ENCODE measurements at places on chromosomes 1 and 21. TPM values are rescaled to one million over a fixed set of nuclear protein-coding genes. Genes with fewer than 3 reads are reported as not detected.

- no peak for DNase-seq
Observed at GRCh38 chr1:91830242-91831131, 55.5 kb downstream of the TGFBR3 start.

DNA sequence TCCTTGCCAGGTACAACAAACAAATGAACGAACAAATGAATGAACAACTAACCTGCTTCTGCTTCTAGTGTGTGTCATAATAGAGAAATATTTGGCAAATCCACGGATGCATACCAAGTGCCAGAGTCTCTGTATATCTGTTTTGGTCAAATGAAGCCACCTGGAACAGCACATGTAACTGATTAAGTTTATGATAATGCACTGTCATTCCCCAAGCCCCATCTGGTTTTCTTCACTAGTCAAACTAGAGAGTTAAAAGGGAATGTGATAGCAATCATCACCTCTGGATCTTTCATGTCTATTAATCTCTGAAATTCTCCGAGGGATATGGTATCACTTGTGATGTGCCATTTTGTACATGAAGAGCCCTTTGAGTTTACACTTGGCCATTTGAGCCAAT, 21.0 kb upstream of the SCAF4 start:
- DNase-seq: no peak

DNA sequence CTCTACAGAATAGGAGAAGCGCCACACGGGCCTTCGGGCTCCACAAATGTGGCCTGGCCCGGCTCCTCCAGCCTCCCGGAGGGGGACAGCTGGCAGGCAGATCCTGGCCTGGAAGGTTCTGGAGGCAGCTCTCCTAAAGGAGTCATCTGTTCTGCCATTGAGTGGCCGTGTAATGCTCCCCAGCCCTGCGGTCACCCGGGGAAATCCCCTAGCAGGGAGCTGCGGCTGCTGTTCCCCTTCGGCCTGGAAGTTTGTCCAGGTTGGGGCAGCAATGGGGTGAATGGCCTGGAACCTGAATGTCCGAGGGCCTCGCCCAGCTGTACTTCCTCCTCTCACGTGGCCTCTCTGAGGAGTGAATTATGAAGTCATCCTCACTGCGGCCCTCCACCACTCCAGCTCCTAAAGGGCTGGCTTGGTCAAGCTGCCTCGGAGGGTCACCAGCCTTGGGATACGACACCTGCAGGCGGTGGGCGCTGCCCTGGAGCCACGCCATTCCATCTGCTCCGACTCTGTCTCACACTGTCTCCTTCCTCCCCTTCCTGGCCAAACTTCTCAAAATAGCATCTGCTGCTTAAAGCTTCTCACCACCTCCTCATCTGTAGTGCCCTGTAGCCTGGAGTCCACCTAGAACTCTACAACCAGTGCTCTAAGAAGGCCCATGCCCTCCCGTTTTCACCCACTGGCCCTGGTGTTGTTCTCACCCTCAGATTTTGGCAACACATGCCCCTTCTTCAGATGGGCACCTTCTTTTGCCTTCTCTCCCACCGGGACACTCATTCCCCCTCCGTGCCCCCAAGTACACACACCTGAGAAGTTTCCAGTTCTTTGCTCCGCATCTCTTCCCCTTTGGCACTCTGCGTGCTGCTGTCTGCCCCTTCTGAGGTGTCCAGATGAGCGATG, 54.4 kb upstream of the TMPRSS2 start:
- DNase-seq: no peak

DNA sequence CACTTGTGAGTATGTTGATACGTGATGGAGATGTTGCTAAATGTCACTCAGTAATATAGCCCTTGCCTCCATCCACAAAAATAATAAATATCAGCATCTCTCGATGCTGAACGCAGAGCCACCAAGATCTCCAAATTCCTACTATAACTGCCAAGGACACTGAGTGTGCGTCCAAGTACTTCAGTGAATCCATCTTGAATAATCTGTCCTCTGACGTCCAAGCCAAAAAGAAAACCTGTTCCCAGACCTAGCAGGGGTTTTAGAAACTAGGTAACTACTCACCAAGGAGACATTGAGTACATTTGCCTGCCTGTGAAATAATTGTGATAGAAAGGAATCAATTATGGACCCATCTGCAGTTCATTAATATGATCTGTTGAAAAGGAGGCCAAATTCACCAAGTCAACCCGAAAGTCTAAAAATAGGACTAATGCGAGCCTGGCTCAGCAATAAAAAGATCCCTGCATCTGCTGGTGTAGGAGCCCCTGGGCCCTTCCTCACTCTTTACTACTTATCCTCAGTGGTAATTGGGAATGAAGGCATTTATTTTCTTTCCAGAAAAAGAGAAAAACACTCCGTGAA, 226.9 kb upstream of the IRF2BP2 start:
- no peak for DNase-seq

GRCh38 chr1:70043804-70044203, 161.6 kb downstream of the LRRC40 start:
- no peak for DNase-seq

- DNase-seq: no peak
Observed at GRCh38 chr1:206050655-206051235, 2.2 kb upstream of the RHEX start.

DNA sequence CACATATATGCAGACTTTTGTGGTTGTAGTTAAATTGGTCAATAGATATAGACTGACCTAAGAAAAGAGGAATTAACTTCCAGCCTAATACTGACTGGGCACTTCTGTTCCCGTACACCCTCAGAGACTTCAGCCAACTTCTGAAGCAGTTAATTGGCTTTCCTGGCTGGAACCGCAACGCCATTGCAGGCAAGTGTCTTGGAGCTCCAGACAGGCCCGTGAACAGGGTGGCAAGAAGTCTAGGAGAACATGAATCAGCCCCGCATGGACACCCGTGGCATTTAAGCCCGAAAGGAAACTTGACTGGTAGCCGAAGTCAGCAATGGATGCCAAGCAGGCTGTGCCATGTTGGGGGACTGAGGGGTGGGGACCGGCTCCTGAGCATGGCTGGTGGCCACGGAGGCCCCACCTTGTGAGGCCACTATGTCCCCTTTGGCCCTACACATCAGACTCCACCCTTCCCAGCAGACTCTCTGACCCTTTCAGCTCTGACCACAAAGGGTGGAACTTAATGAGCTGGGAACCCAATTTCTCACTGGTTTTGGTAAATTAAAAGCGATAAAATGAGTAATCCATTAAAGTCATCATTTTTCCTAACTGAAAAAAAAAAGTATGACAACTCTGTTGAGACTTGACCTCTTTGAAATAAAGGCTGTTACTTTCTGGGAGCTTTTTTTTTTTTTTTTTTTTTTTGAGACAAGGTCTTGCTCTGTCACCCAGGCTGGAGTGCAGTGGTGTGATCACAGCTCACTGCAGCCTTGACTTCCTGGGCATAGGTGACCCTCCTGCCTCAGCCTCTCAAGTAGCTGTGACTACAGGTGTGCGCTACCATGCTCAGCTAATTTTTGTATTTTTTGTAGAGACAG, 54.1 kb downstream of the RUNX1 start:
- DNase-seq: no peak

- no peak for DNase-seq
Observed at GRCh38 chr1:17970757-17971156, 136.8 kb upstream of the IGSF21 start.

GRCh38 chr21:14602382-14602958, 56.4 kb upstream of the SAMSN1 start:
- no peak for DNase-seq

DNA sequence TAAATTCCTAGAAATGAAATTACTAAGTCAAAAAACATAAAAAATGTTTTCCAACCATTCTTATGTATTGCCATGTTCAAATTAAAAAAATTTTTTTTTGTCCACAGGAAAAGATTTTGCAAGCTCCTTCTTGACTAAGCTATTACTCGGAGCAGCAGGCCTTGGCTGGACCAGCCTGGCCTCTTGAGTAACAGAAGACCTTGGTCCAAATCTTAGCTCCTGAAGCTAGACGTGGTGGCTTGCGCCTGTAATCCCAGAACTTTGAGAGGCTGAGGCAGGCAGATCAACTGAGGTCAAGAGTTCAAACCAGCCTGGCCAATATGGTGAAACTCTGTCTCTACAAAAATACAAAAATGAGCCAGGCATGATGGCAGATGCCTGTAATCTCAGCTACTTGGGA, 77.6 kb downstream of the CLSTN1 start:
- no peak for DNase-seq

- no peak for DNase-seq
Observed at GRCh38 chr1:24301785-24302175, 17.4 kb upstream of the GRHL3 start.

GRCh38 chr1:119959268-119960220, 63.2 kb upstream of the ADAM30 start:
- no peak for DNase-seq

GRCh38 chr1:12406211-12407021, 176.6 kb downstream of the VPS13D start:
- DNase-seq: no peak

DNA sequence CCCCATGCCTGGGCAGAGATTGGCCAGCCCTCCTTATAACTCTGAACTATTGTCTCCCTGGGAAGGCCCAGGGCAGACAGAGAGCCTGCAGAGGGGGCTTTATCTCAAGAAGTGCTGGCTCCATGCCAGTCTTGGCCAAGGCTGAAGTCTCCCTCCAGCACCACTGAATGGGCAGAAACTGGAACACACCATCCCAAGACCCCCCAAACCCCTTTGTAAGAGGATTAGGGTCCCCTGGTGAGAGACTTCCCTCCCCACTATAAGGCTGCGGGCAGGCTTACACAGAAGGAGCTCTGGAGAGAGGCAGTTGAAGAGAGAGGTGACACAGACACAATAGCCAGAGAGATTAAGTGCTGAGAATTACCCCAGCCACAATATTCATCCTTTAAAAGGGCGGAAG, 97.2 kb downstream of the NAV1 start:
- no peak for DNase-seq

GRCh38 chr1:207981976-207982375, 71.1 kb upstream of the CD34 start:
- no peak for DNase-seq

DNA sequence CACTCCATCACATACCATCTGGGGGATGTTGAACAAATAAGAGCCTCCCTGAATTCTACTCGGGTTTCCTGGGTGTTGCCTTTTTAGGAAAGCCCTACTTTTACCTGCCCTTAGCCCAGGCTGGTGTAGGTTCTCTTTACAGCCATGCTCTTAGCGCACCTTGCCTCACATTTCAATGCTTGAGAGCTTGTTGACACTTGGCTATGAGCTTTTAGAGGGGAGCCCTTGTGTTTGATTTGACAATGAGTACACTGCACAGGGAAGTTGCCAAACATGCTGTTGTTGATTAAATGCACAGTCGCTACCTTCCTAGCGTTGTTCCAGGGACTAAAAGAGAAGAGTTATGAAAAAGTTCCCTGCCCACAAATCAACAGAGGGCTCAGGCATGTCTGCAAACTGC, 103.8 kb downstream of the TRABD2B start:
- DNase-seq: no peak

GRCh38 chr1:171941920-171942319, 100.6 kb downstream of the DNM3 start:
- no peak for DNase-seq

GRCh38 chr1:113021430-113022085, 51.4 kb upstream of the LRIG2 start:
- DNase-seq: no peak

DNA sequence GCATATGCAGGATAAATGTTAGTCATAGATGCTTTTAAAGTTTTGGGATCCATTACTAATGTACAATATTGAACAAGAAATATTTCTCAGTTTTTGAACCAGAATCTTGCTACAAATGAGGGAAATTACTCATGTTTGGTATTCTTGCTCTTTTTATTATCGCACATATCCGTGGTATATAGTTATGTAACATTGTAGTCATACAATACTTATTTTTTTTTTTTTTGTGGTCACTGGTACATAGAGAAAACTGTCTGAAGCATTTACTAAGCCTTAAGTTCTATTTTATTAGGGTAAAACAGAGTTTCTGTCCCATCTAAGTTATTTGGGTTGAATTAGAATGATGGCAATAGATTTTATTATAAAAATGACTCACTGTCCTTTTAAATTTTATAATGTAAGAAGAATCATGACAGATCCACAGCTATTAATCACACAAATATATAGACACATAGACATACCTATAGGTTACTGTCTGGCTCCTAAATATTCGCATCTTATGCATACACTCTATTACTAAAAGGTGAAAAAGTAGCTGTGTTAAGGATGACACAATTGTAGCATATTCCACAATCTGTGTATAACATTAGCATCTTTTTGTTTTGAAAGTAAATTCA, 18.0 kb upstream of the PRKAA2 start:
- no peak for DNase-seq

DNA sequence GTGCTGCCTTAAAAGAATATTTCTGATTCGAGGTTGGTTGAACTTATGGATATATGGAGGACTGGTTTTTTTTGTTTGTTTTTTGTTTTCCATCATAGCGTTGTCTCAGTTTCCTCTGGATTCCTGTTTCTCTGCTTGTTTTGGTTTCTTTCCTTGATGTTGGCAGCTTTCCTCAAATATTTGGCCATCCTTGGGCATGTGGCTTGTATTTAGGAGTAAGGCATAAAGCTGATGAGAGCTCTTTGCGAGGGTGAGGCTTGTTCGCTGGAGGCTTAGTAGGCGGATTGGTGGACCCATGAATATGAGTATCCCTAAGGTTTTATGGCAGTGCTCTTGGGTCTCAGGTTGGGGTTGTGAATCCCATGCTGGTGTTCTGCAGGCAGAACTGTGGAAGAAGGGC, 22.9 kb downstream of the DYRK1A start:
- no peak for DNase-seq

GRCh38 chr1:100391675-100392074, 39.4 kb downstream of the CDC14A start:
- no peak for DNase-seq

GRCh38 chr1:218281285-218281684, 3.8 kb upstream of the RRP15 start:
- DNase-seq: no peak

DNA sequence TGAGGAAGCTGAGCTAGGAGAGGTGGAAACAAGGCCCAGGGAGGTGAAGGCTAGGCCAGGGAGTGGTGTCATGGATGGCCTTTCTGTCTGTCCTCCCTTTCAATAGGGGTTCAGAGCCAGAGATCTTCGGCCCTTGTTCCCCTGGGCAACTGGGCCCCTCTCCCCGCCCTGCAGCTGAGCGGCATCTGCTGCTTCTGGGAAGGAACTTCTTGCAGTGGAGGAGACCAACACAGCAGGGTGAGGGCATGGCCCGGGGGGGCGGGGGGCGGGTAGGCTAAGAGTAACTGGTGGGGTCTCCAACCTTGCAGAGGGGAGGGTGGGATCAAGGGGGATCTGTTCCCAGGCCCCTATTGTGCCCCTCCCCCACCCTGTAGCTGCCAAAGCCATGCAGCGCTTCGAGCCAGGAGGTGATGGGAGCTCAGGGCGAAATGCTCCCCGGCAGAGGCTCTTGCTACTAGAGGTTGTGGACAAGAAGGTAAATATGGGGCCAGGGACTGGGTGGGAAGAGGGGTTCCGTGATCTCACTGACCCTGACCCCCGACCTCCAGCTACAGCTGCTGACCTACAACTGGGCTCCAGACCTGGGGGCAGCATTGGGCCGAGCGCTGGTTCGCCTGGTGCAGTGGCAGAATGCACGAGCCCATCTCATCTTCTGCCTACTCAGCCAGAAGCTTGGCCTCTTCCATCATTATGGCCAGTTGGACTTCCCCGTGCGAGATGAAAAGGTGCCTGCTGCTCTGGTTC, 11.7 kb downstream of the HYI start:
- no peak for DNase-seq

- DNase-seq: no peak
Observed at GRCh38 chr1:119742202-119742601, 26.5 kb downstream of the HMGCS2 start.

LENEP gene
- 0.43 TPM for polyA plus RNA-seq

RGS16 gene
- polyA plus RNA-seq: 1.8 TPM

RFX5 gene
- 45.4 TPM for polyA plus RNA-seq

OR10J4 gene
- not detected for polyA plus RNA-seq

C1orf116 gene
- polyA plus RNA-seq: 20.9 TPM

OLFML3 gene
- 131 TPM for polyA plus RNA-seq

MEX3A gene
- 42.9 TPM for polyA plus RNA-seq

GRIK3 gene
- 4.2 TPM for polyA plus RNA-seq

Measured in right renal pelvis (tissue), 4 donors.